ENCODE measurements at places on chromosomes 2 and 18.

- no peak for DNase-seq
Measured at GRCh38 chr2:200748779-200749178, 62.9 kb upstream of the BZW1 start.

DNA sequence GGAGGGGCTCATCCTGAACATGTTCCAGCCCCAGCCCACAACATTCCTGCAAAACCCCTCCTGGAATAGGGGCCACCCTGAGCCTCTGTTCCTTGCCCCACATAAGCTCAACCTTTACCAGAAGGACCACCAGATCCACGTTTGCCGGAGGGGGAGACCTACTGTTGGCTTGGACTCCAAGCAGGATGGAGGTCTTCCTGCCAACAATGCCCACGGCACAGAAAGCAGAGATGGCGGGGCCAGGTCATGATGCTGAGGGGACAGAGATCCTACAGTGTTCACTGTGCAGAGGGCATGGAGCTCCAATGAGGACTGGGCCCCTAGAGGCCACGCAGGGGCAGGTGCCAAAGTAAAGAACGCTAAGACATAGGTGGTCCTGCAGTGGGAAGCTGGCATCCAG lies 98.5 kb upstream of the RAB6C start:
- no peak for DNase-seq

GRCh38 chr2:229387866-229388265 lies 116.8 kb upstream of the PID1 start:
- DNase-seq, result no peak

GRCh38 chr2:213279971-213280370 lies 4.3 kb upstream of the SPAG16 start:
- no peak for DNase-seq

- no peak for DNase-seq
Measured at GRCh38 chr2:26752656-26753055, 11.4 kb upstream of the SLC35F6 start.

- DNase-seq, result peak; percentile 15
Measured at GRCh38 chr2:86563650-86564061, 413 bp upstream of the CHMP3 start.

- DNase-seq, result no peak
Measured at GRCh38 chr18:25061395-25061794, 290.6 kb downstream of the ZNF521 start.

DNA sequence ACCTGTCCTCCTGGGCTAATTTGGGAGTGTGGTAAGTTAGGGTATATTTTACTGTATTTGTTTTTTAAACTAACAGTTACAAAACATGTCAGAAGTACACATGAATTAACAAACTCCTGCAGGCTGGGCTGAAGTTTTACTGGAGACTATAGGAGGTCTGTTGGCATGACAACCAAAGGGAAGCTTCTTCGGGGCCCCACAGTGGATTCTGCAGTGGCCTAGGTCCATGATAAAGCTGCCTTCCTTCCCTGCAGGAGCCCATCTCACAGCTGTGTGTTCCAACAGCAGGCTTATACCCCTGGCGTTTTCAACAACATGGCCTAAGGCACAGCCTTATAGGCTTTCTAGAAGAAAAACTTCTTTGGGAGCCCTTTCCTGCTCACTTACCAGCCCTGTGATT lies 128.0 kb upstream of the SETBP1 start:
- no peak for DNase-seq

GRCh38 chr2:204251158-204251997 lies 293.9 kb upstream of the PARD3B start:
- no peak for DNase-seq

DNA sequence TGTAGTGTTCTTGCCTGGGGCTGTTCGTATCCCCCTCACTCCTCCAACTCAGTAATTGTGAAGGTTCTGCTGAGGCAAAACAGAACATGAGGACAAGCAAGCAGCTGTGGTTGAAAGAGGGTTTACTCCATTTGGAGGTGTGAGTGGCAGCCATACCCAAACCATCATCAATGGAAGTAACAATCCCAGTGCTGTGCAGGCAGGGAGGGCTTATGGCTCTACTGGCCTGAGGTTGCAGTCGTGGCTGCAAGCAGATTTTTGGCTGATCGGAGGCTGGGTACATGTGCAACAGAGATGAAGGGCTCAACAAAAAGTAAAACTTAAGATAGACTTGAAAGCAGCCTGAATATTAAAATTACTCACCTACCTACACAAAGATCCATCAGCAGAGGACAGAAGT lies 13.2 kb downstream of the SRSF7 start:
- no peak for DNase-seq
